ENCODE measurements at places on chromosomes 13 and 19.

- no peak for DNase-seq
Measured at GRCh38 chr13:85771856-85772255, 27.4 kb downstream of the SLITRK6 start.

DNA sequence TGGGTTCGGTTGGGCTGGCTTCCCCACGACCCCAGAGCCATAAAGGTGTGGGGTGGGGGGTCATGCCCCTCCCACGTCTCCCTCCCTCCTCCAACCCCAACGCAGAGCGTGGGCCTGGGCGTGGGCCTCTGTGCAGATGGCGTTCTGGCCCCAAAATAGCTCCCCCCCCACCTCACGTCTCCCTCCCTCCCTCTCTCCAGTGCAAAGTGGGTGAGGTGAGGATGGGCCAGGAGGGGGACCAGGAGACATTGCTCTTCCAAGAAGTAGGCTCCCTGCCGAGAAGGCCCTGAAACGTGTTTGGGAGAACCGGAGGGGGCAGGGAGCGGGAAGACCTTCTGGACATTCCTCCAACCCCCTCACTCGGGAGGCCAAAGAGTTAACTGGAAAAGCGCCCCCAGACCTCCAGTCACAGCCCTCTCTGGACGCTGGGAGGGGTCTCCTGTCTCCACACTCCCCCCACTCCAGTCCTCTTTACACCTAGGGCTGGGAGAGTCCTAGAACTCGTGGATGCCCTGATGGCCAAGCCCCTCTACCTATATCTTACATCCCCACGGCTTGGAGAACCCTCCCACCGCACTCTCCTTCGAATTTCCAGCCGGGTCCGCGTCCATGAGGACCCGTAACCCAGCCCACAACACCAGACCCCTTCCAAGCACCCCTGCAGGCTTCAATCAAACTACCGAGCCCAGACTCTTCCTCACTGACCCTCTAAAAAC is 855 bp downstream of the UNC13A start:
- DNase-seq: no peak

GRCh38 chr19:6450166-6450565 is 9.4 kb downstream of the SLC25A23 start:
- DNase-seq: no peak

DNA sequence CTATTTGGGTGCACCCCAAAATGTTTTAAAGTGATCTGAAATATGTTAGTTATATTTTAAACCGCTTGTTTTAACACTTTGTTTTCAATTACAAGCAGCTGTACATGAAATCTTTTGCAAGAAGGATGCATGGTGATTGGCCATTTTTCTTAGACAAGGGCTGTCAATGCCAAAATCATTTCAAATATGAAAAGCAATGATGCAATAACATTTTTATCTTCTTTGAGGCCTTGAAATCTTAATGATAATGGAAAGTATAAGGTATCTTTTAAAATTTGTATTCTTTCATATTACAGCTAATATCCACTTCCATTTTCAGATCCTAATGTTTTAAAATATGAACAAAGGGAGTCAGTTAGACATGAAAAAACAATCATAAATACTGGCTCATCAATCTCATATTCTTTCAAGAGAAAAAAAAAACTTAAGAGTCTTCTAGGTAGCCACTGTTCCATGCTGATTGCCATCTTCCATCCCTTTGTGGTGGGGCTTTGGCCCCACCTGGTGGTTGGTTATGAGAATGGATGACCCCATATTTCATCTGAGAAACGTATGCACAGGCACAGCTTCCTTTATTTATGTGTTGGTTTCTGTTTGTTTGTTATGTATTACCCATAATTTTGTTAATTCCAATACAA is 330.3 kb upstream of the MIR17HG start:
- DNase-seq: peak; percentile 2

All from stromal cell of bone marrow (primary cell).